NCI-H146 (cell line): ENCODE measurements at places on chromosomes 5 and 9.

DNA sequence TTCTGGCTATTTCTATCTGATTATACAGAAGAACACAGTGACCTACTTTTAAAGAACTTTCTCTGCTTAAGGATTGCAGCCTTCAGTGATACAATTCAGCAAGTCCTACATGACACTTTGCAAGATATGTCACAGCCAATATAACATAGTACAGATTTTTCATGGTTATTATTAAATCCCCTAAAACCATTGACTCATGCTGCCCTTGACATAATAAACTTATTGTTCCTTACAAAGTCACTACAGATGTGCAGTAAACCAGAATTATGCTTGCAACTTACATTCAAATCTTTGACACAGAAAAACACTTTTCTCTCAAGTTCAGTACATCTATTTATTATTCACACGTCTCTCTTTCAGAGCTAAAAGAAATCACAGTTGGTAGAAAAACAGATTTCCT, 1136.3 kb upstream of the ACO1 start:
- no peak for DNase-seq

DNA sequence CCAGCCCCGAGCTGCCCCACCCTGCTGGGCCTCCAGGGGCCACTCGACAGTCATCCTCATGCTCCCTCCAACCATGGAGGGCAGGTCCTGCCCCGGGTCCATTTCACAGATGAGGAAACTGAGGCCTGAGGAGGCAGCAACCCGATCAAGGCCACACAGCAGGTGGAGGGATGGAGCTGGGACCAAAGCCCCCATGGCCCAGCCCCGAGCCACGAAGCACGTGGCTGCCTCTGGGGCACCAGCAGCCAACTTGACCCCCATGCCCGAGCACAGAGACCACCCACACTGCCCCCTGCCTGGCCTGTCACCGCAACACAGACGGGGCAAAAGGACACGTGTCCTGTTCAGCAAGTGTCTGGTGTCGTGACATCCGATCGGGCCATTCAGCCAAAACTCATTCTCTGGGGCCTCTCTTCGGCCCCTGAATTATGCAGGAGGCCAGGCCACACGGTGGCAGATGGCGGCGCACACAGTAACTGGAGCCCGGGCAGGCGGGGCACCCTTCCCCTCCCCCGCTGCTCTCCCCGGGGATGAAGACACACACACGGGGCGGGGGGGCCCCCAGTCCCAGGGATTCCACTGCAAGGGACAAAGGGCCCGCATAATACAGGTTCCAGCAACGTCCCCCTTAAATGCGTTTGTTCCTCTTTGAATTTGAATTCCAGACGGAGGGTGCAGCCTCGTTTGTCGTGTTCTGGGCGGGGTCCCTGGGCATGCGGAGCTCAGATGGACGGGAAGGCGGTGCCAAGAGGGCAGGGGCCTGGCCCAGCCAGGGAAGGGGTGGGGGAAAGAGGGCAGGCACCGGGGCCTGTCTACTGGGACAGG, 29.4 kb upstream of the TMEM250 start:
- no peak for DNase-seq

DNA sequence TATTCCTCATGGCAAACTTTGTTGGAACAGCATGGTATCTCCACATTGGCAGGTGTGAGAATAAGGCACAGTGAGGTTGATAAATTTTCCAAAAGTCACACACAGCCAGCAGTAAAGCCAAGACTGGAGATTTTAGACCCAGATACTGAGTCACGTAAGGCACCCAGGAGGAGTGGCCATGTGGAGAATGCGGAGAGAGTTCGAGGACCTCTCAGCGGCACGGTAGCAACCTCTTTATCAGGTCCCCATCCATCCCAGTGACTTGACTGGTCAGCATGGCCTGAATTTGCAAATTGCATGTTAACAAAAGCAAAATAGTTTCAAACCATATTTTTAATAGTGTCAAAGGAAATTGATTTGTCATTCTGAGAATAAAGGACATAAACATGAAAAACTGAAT, 183.4 kb downstream of the DOCK8 start:
- no peak for DNase-seq

GRCh38 chr9:14433351-14434157, 119.6 kb upstream of the NFIB start:
- DNase-seq = peak; percentile 51

GRCh38 chr9:22108581-22109370, 99.7 kb upstream of the CDKN2B start:
- DNase-seq = no peak

DNA sequence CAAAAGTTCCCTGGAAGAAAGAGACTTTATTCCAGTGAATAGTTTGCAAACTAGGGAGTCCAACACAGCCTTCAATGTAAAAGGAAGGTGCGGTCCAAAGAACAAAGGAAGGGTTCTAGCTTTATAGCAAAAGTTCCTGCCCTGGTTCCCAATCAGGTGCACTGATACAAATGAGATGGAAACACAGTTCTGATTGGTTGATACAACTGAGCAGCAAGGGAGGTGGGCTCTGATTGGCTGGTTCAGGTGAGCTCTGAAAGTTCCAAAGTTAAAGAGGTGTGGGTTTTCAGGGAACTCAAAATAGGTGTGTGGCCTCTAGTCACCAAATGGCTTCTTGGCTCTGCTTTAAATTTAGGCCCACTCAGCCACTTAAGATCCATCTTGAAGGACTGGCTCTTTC, 43.1 kb downstream of the P4HA2 start:
- no peak for DNase-seq

- DNase-seq = no peak
These were observed 138.2 kb downstream of the TLE4 start for GRCh38 chr9:79709743-79710674.

GRCh38 chr5:36606428-36607113, at the start of gene SLC1A3:
TSS of gene SLC1A3 (plus strand) at chr5:36606606. CDS start at chr5:36608424, 1,818 bp downstream.
- DNase-seq = no peak
